ENCODE measurements at places on chromosomes 1 and 21.

GRCh38 chr1:226274138-226274537, 34.8 kb downstream of the LIN9 start:
- no peak for DNase-seq

DNA sequence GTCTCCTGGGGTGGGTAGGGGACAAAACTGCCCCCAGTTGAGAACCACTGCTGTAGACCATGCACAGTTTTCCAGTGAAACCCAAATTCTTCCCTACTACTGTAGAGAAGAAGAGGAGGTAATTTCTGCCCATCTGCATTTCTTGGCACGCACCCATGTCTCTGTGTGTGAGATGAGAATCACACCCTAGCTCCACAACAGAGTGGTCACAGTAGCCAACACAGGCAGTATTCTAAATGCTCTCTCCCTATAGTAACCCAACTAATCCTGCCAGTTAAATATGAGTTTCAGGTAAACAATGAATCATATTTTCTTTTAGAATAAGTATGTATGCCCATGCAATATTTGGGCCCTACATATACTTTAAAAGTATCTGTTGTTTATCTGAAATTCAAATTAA, 1.2 kb upstream of the CAPN2 start:
- DNase-seq = no peak

DNA sequence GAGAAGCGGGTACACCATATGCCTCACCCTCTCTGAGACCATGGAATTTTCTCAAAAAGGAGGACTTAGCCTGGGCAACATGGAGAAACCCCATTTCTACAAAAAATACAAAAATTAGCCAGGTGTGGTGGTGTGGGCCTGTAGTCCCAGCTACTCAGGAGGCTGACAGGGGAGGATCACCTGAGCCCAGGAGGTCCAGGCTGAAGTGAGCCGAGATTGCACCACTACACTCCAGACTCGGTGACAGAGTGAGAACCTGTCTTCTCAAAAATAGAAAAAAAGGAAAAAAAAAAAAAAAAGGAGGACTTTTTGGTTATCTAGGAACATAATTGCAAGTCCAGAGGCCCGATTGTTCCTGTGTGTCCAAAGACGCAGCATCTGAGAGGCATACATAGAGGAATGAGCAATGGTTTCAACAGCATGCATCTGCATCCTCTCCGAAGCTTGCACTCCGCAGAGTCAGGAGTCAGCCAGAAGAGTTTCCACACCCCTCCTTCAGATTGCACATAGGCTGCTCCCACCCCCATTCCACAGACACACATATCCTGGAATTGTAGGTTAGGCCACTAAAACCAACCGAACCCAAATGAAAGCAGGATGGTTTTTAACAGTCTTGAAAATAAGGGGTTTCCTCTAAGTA, 2.5 kb upstream of the TBX15 start:
- DNase-seq = no peak

DNA sequence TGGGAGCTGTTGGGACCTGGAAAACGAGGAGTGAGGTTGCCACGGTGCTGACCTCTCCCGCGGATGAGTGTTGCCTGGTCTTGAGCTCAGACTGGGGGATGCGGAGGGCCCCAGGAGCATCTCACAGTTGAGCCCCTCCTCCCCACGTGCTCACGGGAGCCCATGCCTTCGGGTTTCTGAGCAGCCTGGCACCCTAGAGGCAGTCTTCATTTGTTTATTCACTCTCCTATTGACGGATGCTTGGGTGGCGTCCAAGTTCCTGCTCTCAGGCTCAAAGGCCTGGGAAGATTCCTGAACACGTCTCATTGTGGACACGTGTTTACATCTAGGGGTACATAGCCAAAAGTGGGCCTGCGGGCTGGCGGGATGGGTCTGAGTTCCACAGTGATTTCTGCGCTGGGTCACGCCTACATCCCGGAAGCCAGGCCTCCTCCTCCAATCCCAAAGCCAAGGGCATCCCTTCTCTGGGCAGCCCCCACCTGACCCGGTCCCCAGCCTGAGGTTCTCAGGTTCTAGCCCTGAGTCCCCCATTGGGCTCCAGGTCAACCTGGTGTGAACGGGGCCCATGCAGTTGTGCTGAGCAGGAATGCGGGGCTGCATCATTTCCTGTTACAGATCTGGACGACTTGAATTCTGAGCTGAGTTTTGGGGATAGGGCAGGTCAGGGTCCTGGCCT, 14.7 kb downstream of the WNT3A start:
- no peak for DNase-seq

GRCh38 chr1:12336413-12336812, 106.6 kb downstream of the VPS13D start:
- no peak for DNase-seq

Measured in left ventricle myocardium inferior (tissue), 1 donor.